ENCODE measurements at places on chromosomes 7 and 10. TPM values are rescaled to one million over a fixed set of nuclear protein-coding genes. Genes with fewer than 3 reads are reported as not detected.

Gene ACSL5
- polyA plus RNA-seq = 1.8 TPM

Gene IL15RA
- 4.4 TPM for polyA plus RNA-seq

Gene SUFU
- polyA plus RNA-seq = 11.0 TPM

DNA sequence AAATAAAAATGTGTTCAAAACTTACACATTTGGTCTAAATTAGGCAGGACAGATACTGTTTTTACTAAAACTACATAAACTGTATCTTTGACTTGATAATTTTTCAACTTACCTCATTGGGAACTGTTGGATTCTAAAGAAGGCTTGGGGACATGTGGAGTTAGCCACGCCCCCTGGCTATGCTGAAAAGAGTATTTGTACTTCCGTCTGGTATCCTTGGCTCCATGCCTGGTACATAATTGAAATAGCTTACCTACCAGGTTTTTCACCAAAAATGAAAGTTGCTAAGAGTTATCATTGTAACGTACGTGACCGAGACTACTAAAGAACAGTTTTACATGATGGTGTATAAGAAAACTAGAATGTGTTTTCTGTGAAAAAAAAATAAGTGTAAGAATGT is 604.8 kb upstream of the IGFBP3 start:
- no peak for DNase-seq

DNA sequence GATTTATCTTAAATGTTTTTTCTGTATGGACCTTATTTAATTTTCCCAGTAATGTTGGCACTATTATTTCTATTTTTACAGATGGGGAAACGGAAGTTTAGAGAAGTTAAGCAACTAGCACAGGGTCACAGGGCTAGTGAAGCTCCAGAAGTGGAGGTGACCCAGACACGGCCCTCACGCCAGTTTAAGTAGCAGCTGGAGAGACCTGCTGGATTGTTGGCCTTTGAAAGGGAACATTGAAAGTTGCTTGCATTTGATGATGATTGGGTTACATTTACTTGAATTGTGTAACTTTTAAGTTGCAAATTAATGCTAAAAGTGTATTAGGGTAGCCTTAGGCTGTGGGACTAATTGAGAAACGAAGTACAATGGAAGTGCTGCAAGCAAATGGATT is 25.6 kb downstream of the CDK14 start:
- DNase-seq = no peak

GRCh38 chr7:106827626-106828025 is 37.5 kb upstream of the PIK3CG start:
- DNase-seq = no peak

- no peak for DNase-seq
These were observed 844 bp downstream of the XPNPEP1 start for GRCh38 chr10:109922358-109922975.

GRCh38 chr10:78541481-78542140 is 507.9 kb downstream of the RPS24 start:
- DNase-seq = no peak

DNA sequence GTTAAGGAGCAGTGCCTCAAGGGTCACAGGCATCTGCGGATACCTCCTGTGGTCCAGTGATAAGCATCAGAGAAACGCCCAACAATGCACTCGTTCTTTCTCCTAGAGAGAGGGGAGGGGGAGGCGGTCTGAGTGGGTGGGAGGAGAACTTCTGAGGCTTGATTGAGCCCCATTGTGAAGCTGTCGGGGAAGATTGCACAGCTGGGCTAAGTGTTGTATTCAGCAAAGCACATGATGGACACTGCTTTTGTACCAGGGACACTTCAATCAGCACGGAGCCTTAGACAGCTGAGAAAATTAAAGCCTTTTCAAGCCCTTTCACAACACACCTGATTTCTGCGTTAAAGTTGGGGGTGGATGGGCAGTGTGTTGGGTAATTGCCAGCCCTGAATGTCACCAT is 230.3 kb upstream of the GHITM start:
- DNase-seq = no peak

DNA sequence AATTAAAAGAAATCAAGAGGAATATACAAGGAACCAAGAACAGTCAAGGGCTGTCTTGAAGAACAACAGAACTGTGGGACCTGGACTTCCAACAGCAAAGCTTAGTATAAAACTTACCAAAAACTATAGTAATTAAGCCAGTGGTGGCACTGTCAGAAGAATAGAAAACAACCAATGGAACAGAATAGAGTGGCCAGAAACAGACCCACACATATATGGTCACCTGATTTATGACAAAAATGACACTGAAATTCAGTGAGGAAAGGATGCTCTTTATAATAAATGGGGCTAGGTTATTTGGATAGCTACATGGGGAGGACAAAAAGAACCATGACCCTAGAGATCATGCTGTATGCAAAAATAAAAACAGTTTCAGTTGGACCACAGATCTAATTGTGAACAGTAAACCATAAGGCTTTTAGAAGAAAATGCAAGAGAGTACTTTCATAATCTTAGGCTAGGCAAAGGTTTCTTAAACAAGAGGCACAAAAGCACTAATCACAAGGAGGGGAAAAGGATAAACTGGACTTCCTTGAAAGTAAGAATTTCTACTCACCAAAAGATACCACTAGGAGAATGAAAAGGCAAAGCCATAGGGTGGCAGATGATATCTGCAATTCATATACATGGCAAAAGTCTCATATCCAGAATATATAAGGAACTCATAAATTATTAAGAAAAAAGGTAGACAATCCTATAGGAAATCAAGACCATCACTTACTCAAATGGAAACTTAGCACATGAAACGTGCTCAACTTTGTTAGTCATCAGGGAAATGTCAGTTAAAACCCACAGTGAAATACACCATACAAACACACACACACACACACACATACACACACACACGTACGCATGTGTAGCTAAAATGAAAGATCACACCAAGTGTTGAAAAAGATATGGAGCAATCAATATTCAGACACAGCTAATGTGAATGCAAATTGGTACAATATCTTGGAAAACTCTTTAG is 20.8 kb downstream of the HYCC1 start:
- DNase-seq = no peak

DNA sequence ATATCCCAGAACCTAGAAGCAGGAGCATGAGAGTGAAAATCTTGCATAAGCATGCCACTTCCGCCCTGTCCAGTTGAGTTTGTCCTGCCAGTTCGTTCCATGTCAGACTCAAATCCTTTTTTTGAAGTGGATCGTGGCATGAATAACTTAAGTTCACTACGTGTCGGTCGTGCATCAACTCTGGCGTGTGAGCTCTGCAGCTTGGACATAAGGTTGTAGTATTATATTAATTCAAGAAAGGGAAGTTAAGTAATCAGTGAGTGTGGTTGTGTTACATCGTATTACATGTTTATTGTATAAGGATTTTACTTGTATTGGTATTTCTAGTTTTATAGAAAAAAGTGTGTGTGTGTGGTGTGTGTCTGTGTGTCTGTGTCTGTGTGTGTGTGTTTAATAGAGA is 23.0 kb downstream of the CDC123 start:
- DNase-seq = no peak

GRCh38 chr10:59037018-59037389 is 139.4 kb upstream of the PHYHIPL start:
- DNase-seq = no peak

- DNase-seq = no peak
These were observed 30.8 kb downstream of the SH2B2 start for GRCh38 chr7:102317231-102318059.
